ENCODE measurements at places on chromosomes 6 and 20. TPM values are rescaled to one million over a fixed set of nuclear protein-coding genes. Genes with fewer than 3 reads are reported as not detected.

SIRT5 gene
- 10.1 TPM for total RNA-seq

- peak overlapping the region; percentile 57 for H3K4me3 ChIP-seq
- peaks cover 72% of the 10 kb centered on the region for H3K4me1 ChIP-seq
- no peak for DNase-seq
- peak overlapping the region; percentile 90 for H3K27ac ChIP-seq
- peaks cover 57% of the 10 kb centered on the region for H3K36me3 ChIP-seq
Measured at GRCh38 chr20:431012-431904, 23.2 kb downstream of the RBCK1 start.

DNA sequence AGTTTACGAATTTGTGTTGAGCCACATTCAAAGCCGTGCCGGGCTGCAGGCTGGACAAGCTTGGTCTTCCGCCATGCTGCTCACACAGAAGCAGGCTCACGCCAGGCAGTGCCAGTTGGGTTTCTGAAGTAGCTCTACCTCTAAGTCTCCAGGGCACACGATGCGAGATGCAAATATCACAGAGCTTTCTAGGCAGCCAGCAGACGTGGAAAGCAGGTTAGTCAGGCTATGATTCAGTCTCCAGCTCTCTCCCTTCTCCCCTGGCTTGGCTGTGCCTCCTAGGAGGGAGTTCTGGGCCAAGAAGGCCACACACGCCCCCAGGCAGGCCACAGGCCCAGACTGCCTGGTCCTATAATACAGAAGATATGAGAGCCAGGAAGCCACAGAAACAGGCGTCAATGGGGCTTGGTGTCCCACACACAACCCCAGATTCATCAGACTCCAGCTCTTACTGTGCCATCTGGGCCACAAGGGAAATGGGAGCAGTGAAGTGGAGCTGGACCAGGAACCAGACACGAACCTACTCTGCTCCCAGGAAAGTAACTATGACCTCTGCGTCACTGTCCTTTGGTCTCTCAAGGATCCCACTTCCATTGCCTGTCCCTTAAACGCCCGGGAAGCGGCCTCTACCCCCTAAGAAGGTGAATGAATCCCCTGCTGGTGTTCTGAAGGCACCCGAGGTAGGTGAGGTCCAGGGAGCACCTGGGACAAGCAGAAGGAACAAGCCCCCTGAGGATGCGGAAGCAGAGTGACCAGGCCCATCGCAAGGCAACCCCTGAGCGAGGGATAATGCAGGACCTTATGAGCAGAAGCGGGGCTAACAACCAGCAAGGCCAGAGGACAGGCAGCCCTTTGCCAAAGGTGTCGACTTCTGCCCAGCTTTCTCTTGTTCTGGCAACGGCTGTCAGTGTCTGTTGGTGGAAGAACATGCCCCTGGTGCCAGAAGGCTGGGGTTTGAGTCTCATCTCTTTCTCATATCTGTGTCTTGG, 61.2 kb downstream of the GFOD1 start:
- no peaks in the 10 kb centered on the region for H3K27me3 ChIP-seq
- peaks cover 60% of the 10 kb centered on the region for H3K4me1 ChIP-seq
- H3K36me3 ChIP-seq: peaks cover 5% of the 10 kb centered on the region
- no peak for DNase-seq
- peak overlapping the region; percentile 55 for H3K27ac ChIP-seq

DNA sequence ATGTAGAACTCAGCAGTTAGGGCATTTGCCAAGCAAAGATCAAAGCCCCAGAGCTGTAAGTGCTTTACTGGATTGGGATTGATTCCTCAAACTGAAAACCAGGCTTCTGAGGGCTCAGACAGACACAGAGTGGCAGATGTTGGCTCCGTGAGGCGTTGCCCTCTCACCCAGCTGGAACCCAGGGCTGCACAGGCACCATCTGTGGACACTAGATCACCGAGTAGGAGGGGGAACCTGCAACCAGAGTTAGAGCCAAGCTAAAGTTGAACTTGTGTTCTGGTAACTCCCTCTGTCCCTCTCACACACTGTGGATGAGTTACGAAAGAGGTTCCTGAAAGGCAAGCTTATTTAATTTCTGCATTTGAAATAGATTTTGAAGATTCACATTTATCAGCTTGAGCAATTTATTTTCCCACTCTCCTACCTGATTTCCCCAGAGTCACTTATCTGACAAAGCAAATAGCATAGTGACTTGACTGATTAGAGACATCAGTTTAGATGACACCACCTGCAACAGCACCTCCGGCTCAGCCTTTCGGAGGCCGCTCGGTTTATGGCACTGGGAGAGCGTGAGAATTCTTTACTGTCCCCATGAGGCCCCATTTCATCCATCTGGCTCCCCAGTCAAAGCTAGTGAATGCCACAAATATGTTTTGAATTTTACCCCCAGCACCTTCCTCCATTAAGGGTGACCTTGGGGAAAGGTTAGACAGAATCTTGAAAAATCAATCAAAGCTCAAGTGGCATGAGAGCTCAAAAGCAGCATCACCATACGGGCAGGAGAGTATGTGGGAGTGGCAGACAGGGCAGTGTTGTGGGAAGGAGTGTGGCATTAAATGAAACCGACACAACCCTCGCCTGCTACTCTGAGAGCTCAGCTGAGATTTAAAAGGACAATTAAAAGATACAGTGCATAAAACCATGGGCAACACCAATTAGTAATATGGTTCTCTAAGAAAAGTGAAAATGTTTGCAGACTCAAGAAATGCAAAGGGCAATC, 48.5 kb downstream of the RPF2 start:
- DNase-seq: no peak
- no peaks in the 10 kb centered on the region for H3K27me3 ChIP-seq
- H3K36me3 ChIP-seq: peaks cover 12% of the 10 kb centered on the region
- H3K27ac ChIP-seq: no peak overlapping the region
- no peak overlapping the region for H3K4me3 ChIP-seq

MTCH1 gene
- total RNA-seq: 127 TPM

TBCC gene
- total RNA-seq: 20.1 TPM

GRCh38 chr20:50590348-50590664, 80.1 kb downstream of the PTPN1 start:
- no peak for DNase-seq
- H3K4me1 ChIP-seq: no peaks in the 10 kb centered on the region
- H3K27ac ChIP-seq: no peak overlapping the region
- H3K27me3 ChIP-seq: no peaks in the 10 kb centered on the region
- H3K4me3 ChIP-seq: no peak overlapping the region
- peaks cover 7% of the 10 kb centered on the region for H3K36me3 ChIP-seq

DNA sequence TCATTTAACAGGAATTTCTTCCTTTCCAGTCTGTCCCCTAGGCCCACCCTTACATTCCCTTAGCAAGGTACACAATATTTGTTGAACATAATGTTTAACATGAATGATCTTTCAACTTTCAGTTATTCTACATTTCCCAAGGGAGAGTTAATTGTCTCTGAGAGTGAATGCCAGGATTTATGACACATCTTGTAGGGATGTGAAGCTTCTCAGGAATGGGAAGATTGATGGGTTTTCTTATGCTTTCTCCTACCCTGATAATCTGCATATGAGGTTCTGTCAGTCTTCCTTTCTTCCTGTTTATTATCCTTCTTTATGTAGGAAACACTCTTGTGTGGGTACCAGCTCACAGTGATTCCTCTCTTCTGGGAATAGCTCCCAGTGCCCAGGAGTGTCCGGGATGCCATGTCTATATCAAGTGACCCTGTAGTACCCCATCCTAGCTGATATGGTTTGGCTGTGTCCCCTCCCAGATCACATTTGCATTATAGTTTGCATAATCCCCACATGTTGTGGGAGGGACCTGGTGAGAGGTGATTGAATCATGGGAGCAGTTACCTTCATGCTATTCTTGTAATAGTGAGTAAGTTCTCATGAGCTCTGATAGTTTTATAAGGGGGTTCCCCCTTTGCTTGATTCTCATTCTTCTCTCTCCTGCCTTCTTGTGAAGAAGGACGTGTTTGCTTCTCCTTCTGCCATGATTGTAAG, 7.1 kb upstream of the FYN start:
- H3K36me3 ChIP-seq: peaks cover 6% of the 10 kb centered on the region
- DNase-seq: no peak
- no peak overlapping the region for H3K27ac ChIP-seq
- H3K4me1 ChIP-seq: no peaks in the 10 kb centered on the region
- H3K27me3 ChIP-seq: peaks cover 9% of the 10 kb centered on the region

MOG gene
- not detected for total RNA-seq

Measured in activated T-helper 1 cell treated with anti-CD3 and anti-CD28 coated beads, Interleukin-12 subunit alpha, Interleukin-12 subunit beta, Interleukin-2, Interleukin-4 antibody, amounts not matched to agents 30 ng/mL and 10 ng/mL and 1 ng/mL, durations not matched to agents 14 hours and 24 hours and 36 hours (primary cell).